ENCODE measurements at places on chromosomes 13 and 19.
A peak's percentile ranks its signal among the peaks of the same experiment; 100 is the strongest.

- no peak for DNase-seq
Measured at GRCh38 chr13:52921194-52921593, 72.8 kb upstream of the PCDH8 start.

DNA sequence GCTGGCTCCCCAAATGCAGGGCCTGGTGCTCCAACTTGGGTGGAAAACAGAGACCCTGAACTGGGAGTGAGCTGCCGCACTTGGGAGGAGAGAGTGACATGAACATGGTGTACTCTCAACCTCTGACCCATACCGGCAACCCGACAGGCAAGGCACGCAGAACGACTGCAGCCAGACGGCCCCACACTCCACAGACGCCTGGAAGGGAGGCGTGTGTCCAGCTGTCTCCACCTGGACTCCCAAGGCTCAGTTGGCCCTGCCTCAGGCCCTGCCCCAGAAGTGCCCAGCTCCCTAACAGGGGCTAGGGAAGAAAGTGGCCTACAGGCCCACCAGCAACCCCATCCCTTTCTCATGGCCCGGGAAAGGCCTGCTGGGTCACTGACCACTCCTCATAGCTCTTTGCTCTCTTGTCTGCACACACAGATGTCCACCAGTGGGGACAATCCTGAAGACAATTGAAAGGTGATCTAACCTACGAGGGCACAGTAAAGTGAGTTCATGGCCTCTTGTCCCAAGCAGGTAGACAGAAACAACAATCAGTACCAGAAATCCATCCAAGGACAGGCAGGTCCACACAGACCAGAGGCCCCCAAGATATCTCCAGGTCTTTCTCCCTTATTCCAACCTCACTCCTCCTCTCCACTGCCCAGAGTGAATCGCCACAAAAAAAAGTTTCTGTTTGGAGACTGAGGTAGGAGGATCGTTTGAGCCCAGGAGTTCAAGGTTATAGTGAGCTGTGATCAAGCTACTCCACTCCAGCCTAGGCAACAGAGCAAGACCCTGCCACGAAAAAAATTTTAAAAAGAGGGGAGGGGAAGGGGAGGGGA lies 28.2 kb downstream of the ELL start:
- no peak for DNase-seq

DNA sequence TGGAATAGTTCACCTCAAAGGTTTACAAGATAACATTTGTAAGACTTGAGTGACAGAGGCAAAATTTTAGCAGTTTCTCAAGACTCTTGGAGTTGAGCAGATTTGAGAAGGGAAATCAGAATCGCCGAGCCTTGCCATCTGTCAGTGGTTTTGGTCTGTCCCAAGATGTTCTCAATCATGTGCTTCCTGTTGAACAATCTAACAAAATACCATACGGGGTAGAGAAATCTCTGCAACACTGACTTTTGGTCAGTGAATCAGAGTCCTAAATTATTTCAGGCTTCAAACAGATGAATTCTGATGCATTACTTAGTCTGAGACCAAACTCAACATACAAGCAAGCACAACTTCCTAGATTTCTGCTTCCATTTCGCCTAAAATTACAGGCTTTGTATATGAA lies 3.8 kb downstream of the KCTD12 start:
- DNase-seq = no peak

DNA sequence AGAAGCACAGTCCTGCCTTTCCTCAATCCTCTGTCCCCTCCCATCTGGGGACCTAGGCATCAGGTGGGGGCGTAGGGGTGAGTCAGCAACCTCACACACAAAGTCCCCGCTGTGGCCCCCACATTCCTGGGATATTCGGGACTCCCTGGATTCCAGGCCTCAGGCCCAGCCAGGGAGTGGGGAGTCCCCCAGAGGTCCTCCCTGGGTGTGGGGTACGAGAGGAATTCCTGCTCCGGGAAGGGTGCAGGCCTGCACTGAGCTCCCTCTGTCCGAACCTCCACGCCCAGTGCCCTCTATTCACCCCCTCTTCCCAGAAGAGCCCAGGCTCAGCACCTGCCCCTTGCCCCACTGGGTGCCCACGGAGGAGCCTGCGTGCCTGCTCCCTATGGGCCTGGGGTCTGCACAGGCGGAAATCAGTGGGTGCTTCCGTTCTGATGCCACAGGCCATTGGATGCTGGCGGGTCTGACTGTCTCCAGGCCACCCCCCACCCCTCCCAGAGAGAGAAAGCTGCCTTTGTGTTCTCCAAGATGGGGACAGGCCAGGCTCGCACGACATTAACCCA lies 3.4 kb downstream of the CADM4 start:
- no peak for DNase-seq

- DNase-seq = no peak
Measured at GRCh38 chr13:20780317-20780716, 6.6 kb upstream of the EEF1AKMT1 start.

- DNase-seq = no peak
Measured at GRCh38 chr13:55361141-55361540, 1779.6 kb upstream of the PRR20A start.

DNA sequence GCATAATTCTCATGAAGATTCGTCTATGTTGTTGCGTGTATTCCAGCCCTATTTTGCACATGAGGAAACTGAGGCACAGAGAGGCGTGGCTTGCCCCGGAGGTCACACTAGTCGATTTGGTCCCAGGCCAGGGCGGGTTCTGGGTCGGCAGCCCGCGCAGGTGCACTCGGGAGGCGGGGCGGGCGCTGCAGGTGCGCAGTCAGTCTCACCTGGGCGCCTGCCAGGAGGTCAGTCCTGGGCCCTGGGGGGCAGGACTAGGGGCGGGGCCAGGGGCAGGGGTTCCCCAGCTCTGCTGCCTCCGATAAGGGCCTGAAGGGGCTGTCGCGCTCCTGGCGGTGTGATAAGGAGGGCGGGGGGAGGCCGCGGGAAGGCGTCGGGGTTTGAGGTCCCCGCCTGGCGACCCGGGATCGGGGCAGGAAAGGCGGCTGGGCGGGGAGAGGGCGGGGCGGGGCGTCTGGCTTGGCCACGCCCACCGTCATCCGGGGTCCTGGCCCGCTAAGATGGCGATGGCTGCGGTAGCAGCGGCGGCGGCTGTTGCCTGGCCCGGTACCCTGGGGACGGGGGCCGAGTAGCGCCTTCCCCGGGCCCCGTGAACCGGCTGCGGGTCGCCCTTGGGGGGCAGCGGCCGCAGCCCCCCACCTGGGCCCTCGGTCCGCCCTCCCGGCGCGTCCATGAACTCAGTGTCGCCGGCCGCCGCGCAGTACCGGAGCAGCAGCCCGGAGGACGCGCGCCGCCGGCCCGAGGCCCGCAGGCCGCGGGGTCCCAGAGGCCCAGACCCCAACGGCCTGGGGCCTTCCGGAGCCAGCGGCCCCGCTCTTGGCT lies at the start of gene ATG4D:
Gene ATG4D (plus strand): TSS at position 485 of the 822 bp plus-strand sequence. CDS start 187 bp downstream, at position 672.
- peak; percentile 97 for DNase-seq

- DNase-seq = no peak
Measured at GRCh38 chr19:8149261-8150094, at the start of gene FBN3. FBN3 (minus strand) TSS chr19:8149592; CDS start chr19:8147480, 2,112 bp downstream.

DNA sequence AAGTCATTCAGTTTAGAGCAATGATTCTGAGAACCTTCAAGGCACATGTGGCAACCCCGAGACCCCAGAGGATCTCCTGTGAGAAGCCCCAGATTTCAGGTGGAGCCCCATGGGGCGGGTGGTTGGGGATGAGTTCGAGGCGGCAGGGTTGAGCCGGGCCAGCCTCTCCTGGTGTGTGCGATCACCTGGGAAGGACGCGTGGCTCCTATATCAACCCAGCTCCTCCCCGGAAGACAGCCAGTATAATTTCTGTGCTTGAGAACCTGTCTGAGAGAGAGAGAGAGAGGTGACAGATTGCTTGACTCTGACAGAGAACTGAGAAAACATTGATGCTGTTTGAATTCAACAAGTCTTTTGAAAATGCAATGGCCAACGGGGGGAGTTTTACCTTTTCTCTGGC lies 89.0 kb downstream of the TEX29 start:
- no peak for DNase-seq

DNA sequence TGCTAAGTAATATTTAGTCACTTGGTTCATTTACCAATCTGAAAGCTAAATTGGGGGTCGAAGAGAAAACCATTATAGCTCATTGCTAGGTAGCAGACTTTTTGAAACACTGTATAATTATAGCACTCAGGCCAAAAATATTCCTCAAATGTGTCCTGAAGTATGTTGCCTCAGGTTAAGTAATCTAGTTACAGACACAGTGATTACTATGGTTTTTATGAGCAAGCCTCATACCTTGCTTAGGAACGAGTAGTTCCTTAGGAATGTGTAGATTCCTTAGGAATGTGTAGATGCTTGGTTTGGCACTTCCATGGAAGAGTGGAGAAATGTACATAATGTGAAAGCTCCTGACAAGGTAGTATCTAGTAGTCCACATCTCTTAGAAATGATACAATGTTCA lies 387.5 kb downstream of the LMO7 start:
- DNase-seq = no peak

DNA sequence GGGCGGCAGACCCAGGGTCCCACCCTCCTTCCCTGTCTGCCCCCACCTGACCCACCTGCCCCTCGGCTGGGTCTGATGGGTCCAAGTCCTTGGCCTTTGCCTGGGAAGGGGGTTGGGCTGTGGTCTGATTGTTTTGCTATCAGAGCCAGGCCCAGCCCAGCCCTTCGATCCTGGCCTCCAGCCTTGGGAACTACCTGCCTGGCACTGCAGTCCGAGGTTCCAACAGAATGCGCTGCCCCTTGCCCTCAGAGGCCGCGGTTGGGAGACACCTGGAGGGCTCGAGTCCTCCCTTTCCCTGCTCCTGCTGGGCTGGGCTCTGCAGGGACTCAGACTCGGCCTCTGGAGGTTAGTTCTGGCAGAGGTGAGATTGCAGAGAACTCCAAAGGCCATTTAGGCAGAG lies 1.6 kb downstream of the CCL25 start:
- no peak for DNase-seq

DNA sequence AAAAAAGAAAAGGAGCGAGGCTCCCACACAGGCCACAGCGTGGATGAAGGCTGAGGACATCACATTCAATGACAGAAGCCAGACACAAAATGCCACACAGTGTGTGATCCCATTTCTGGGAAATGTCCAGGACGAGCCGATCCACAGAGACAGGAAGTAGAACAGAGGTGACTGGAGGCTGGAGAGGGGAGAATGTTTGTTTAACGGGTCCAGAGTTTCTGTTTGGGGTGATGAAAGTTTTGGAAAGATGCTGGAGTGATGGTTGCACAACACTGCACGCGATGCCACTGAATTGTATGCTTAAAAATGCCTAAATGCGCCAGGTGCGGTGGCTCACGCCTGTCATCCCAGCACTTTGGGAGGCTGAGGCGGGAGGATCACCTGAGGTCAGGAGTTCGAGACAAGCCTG lies 650 bp upstream of the FUT5 start:
- no peak for DNase-seq

GRCh38 chr19:30692181-30692811 lies 320.1 kb downstream of the ZNF536 start:
- no peak for DNase-seq

- no peak for DNase-seq
Measured at GRCh38 chr13:44312131-44312530, 61.5 kb upstream of the SERP2 start.

GRCh38 chr19:38190793-38191192 lies 33.2 kb downstream of the DPF1 start:
- no peak for DNase-seq

GRCh38 chr13:113998781-113999617 lies 25.1 kb upstream of the C13orf46 start:
- DNase-seq = no peak

GRCh38 chr19:5575590-5575989 lies 7.8 kb upstream of the TINCR start:
- no peak for DNase-seq

GRCh38 chr13:24187185-24187584 lies 26.7 kb downstream of the SPATA13 start:
- DNase-seq = no peak

DNA sequence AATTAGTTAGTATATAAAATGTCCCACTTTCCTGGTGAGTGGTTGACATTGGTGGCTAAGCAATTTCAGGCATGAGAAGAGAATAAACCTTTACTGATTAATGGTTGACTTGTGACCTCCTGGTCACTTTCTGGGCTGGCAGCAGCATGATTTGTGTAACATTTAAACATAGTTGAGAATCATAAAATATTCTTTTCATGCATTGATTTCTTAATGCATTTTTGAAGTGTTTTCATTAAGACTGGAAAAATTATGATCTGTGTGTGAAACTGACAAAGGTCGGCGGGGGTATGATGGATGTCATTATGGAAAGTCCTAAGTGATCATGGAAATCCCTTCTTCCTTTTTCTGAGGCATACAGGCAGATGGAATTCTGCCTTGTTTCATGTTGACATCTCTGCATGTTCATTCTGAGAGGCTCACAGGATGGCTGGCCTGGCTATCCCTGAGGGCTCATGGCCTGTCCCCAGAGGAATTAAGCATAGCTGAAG lies 98.7 kb upstream of the RNF113B start:
- DNase-seq = no peak

GRCh38 chr13:111573801-111574200 lies 253.4 kb downstream of the TEX29 start:
- no peak for DNase-seq

GRCh38 chr13:76965759-76966421 lies 17.6 kb downstream of the ACOD1 start:
- no peak for DNase-seq

DNA sequence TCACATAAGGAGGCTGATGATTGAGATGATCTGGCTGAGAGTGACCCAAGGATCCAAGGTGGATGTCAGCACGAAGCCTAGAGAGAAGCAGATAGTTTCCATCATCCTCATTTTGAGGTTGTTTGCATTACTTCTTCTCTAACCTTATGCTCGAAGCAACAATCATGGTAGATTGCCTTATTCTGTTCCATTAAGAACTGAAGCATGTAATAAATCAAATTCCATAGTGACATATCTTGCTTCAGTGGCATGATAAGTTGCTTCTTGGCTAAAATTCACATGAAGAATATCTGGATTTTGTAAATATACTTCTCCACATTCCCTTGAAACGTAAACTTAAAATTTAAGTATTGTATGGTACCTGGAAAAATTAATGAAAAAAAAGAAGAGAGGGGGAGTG lies 377.8 kb upstream of the DACH1 start:
- no peak for DNase-seq

- no peak for DNase-seq
Measured at GRCh38 chr13:63010072-63010658, 1594.5 kb upstream of the PCDH20 start.

DNA sequence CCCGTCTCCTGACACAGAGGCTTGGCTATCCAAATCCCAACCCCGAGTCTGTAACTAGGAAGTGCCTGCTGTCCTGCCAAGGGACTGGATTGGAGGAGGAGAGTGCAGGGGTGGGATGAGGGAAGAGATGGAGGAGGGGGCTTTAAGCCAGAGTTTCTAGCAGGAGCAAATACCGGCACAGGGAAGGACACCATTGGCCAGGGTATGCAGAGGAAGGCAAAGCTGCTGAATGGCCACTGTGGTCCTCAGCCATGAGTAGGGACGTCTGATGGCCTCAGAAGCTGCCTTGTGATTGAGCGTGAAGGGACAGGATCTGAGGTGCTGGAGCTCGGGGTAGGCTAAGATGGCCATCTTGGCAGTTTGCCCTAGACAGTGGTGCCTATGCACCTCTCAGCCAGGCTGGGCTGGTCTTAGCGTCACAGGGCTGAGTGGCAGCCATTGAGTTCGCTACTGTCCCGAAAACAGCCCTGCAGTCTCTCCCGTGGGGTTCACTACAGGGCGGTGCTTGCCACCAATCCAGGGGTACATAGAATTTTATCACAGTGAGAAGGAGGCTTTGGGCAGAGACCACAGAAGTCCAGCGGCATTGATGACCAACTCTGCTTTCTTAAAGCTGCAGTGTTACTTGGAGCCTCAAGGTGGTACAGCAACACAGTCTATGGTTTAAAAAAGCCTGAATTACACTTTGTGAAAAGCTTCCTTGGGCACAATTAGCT lies 61.8 kb downstream of the AKAP11 start:
- DNase-seq = no peak
